ENCODE measurements at places on chromosomes 2 and 18.

DNA sequence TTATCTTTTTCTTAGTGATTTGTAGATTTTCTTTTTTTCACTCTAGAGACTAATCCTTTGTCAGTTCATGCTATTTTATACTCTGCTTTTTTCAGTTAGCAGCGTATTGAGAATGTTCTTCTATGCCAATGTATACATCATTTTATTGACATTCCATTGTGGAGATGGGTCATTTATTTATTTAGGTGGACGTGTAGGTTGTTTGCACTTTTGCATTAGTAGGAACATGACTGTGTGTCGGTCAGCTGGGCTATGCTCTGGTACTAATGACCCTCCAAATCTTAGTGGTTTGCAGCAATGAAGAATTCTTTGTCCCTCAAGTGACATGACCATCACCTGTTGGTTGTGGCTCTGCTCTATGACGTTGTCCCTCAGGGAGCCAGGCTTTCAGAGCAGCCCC is 33.6 kb downstream of the HPCAL1 start:
- no peak for DNase-seq

GRCh38 chr18:79356435-79356834 is 39.3 kb upstream of the NFATC1 start:
- no peak for DNase-seq

DNA sequence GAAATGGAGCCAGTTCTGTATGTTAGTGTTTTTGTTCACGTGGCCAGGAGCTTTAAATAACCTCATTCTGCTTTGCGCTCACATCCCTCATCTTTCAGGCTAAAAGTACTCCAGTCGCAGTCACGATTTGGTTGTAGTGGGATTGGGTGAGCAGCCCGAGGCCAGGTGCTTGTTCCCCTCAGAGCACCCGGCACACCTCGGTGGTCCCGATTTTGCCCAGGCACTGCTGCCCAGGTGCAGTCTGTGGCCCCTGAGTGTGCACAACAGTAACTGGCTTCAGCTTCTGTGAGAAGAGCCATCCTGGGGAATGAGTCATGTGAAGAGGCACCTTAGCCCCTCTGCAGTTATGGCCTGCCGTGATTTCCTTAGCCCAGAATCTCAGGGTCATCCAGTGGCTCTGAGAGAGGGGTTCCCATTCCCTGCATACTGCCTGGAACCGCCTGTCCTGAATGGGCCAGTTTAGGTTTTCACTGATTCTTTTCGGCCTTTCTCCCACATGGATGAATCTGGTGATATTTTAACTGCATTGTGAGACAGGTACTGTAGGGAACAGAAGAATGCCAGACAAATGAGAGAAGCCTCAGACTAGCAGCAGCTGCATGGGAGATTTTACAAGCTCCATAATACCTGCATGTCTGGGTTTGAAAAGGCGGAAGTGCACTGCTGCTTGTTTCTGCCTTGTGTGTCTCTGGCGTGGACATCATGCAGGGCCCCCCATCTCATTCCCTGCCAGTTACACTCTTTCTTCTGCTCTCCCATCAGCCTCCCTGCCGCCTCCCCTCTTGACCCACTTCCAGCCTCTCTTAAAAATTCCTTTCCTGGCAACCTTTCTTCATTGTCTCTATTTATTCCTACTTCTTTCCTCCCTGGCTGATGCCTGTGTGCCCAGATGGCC is 33.5 kb downstream of the IMPA2 start:
- peak; percentile 40 for DNase-seq

DNA sequence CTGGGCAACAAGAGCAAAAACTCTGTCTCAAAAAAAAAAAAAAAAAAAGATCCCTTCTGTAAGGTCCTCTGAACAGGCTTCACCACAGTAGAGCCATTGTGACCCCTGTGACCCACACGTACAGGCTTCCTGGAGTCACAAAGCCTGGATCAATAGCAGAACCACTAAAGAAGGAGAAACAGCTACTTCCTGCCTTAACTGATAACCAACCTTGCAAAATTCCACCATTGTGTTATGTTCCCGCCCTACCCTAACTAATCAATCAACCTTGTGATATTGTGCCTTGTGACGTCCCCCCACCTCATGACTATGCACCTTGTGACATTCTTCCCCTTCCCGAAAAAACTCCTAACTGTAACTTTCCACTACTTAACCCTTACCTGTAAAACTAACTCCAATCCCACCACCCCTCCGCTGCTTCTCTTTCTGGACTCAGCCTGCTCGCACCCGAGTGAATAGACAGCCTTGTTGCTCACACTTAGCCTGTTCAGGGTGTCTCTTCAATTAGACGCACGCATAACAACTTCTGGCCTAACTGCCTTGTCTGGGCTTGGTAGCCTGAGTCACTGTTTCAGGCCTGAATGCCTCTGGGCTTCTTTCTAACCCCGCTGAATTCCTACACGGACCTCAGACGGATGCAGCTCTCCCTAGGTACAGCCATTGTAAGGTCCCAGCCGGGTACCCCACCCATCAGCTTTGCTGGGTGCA is 13.9 kb downstream of the SCYGR8 start:
- peak; percentile 98 for DNase-seq

DNA sequence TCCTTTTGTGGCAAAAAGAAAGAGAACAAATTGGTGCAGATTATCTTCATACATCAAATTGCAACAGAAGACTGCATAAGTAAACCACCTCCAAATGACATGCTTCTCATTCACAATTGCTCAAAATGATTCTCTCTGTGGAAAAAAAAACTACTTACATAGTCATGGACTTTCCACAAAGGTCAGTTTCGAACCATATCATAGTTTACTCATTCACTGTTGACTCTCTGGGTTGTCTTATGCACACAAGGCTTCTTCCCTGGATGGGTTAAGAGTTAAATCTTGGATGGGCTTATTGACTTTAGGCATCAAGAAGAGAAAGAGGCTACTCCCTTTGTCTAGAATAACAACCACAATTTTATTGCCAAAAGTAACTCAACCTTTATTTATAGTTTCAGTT is 91.3 kb upstream of the RAB27B start:
- DNase-seq: no peak

GRCh38 chr2:118464046-118464445 is 375.8 kb downstream of the INSIG2 start:
- DNase-seq: no peak

DNA sequence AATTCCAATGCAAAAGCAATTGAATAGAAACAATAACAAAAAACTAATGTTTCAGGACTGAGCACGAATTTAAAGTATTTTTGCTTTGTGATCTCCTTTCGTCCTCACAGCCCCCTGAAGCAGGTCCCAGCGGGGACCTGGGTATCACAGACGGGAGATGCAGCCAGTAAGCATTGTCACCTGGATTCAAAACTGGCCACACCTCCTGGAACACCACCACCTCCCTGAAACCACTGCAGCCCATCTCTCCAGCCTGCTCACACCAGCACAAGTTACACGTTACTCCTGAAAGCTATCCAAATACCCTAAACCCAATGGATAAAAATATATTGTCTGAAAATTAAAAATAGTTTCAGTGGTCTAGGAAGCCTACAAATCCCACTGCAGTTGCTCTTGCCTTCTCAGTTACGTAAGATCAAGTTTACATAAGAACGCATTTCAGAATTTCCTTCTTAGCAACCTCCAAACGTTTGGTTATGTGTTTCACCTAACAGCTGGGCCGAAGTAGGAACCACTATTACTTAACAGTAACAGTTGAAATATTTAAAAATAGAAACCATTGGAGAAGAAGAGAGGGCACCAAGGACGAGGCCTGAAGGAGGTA is 178.0 kb downstream of the HDAC4 start:
- DNase-seq: no peak

DNA sequence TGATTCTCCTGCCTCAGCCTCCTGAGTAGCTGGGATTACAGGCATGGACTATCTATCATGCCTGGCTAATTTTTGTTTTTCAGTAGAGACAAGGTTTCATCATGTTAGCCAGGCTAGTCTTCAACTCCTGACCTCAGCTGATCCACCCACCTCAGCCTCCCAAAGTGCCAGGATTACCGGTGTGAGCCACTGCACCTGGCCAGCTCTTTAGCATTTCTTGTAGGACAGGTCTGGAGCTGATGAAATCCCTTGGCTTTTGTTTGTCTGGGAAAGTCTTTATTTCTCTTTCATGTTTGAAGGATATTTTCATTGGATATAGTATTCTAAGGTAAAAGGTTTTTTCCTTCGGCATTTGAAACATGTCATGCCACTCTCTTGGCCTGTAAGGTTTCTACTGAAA is 20.2 kb downstream of the VPS54 start:
- DNase-seq: no peak

DNA sequence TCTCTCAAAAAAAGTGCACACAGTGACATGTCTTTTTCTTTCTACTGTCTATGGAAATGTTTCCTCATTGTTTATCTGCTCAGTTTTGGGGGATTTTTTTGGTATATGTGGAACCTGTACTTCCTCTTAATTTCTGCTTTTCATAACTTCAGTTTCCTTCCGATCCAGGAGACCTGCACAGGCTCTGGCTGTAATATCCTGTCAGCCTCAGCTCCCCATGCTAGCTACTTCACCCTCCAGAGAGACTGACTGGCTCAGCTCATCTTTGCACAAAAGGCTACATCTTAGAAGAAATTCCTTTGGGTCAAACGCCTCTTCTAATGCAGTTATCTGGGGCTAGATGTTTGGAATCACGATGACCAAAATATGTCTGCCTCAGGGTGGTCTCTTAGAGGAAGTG is 378.4 kb downstream of the RND3 start:
- DNase-seq: no peak

GRCh38 chr2:121144111-121144510 is 140.9 kb downstream of the TFCP2L1 start:
- DNase-seq: no peak

DNA sequence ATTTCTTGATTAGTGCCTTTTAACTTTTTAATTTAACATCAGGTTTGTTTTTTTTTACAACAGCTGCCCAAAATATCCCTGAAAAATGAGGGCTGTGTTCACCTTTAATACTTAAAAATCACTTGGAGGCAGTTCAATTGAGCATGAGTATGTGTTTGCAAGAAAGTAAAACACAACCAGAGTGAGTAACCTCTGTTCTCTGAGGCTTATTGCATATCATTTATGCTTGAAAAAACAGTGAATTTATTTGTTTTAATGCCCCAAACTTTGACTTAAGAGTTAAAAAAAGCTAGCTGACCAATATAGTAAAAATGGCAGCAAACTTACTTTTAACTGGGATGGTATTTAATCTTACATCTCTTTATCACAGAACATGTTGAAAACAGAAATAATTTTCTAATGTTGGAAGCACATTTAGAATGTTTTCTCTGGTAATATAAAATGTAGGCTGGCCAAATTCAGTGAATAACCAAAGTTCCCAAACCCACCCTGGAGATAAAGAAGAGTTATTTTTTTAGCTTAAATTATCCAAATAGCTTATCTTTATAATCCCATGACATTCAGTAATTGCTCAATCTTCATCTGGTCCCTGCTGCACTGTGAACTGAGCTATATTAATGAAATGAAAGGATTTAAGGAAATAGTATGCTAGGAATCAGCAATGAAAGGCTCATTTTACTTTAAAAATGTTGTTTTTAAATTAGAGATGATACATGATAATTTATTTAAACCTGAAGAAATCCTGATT is 24.8 kb upstream of the EFEMP1 start:
- DNase-seq: no peak

- DNase-seq: no peak
Measured at GRCh38 chr2:214192711-214193110, 218.1 kb upstream of the VWC2L start.

- DNase-seq: no peak
Measured at GRCh38 chr2:113173542-113174375, at the start of gene PSD4. TSS of gene PSD4 (plus strand) at chr2:113173971. CDS start at chr2:113182457, 8,486 bp downstream.
